Hematopoietic multipotent progenitor cell treated with erythropoietin and hydrocortisone succinate and interleukin-3 and kit ligand, for 8 days (in vitro differentiated cells): ENCODE measurements at places on chromosomes 6 and 20.

DNA sequence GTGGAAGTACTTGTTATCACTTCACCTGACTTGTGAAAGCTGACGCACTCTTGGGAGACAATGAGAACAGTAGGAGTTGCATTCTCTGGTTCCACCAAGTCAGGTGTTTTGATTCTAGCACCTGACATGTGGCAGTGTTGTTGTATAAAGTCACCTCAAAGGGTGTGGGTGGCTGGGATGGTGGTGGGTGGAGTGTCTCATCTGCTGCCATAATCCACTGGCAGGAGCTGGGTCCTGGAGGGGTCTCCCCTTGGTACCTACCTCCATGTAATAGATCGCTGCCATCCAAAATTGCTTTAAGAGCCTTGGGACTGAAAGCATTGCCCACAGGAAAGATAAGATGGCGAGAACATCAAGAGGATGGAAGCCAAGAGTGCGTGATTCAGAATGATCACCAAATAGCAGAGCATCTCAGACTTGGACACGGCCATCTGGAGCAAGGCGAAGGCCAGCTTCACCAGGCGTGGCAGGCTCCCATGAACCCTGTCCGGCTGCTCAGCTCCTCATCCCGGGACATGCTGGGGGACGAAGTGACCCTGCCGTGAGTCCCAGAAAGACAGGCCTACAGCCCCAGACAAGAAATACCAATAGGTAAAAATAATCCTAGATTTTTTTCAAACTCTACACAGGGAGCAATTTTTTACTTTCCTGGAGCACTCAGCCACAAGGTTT, 56.6 kb downstream of the NPEPL1 start:
- DNase-seq = no peak

- no peak for DNase-seq
These were observed 58.5 kb upstream of the BEND3 start for GRCh38 chr6:107173779-107174178.

GRCh38 chr6:5174244-5174643, 86.5 kb downstream of the LYRM4 start:
- no peak for DNase-seq

DNA sequence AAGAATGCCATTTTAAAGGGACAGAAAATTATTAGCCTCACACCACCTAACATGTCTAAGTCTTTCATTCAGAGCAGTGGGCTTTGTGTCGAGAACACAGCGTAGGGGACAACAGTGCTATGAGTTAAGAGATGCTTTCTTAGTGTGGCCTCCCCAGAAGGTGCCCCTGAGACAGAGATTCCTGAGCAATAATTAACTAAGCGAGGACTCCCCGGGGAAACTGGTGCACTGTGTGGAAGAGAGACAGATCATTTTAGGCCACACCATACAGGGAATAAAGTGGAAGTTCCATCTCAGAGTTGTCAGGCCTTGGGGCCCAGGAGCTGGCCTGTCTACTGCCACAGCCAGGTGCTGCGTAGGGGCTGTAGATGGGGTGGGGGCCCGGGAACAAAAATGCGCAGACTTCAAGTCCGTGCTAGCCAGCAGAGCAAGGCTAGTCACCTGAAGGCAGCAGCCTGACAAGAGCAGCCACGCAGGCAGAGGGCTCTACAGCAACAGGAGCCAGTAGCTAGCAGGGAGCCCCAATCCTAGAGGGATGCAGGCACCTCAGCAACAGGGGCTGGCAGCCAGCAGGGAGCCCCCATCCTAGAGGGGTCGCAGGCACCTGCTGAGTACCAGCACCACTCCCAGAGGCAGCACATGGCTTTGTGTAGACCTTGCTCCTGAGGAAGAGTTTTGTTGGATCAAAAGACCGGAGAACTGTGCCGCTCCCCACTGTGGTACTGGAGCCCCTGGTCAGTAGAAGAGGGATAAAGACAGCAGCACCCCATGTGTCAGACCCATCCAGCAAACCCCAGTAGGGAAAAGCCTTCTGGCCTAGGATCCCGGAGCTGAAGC, 63.0 kb upstream of the NXT1 start:
- no peak for DNase-seq

GRCh38 chr20:48904566-48905296, 16.8 kb upstream of the ARFGEF2 start:
- peak; percentile 76 for DNase-seq

DNA sequence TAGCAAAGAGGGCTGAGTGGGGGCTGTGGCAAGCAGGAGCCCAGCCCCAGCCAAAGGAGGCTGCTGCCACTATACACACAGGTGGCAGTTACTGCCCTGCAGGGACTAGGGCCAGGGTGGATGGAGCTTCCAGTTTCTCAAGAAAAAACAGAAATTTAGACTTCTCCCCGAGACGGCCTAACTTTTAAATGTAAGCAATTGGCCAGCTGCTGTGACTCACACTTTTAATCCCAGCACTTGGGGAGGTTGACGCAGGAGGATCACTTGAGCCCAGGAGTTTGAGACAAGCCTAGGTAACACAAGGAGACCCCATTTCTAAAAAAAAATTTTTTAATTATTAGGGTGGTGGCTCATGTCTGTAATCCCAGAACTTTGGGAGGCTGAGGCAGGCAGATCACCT, 98.2 kb upstream of the NFATC2 start:
- DNase-seq = no peak

- DNase-seq = no peak
These were observed 19.7 kb downstream of the NCOA7 start for GRCh38 chr6:125810445-125810844.

GRCh38 chr6:122825163-122825562, 36.1 kb downstream of the SMPDL3A start:
- no peak for DNase-seq

- DNase-seq = no peak
These were observed 170.9 kb downstream of the TTLL2 start for GRCh38 chr6:167495506-167496401.

- DNase-seq = no peak
These were observed 207.2 kb upstream of the KCNQ5 start for GRCh38 chr6:72414657-72415056.

DNA sequence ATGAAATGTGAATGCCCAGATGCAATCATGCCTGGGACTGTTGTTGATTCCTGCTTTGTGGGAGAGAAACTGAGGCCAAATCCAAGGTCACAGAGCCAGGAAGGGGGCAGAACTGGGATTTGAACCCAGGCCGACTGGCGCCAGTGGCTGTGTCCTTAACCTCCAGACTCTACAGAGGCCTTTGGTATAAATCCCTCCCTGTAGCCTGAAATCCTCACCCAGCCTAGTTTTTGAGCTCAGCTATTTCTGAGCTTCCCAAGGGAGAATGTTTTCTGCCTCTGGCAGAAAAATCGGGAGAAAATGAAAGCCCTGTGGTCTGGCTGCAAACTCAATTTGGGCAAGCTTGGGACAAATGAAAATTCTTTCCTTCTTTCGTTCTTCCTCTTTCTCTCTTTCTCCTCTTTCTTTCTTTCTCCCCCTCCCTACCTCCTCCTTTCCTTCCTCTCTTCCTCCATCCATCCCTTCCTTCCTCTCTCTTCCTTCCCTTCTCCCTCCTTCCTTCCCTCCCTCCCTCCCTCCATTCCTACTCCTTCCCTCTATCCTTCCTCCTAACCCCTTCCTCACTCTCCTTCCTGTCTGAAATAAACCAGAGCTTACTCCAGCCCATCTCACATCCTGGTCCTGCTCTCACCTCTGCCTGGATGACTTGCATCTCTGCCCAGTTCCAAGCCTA, 34.9 kb downstream of the SNAI1 start:
- DNase-seq = no peak

- DNase-seq = no peak
These were observed 210.5 kb upstream of the SHLD1 start for GRCh38 chr20:5539691-5540090.

DNA sequence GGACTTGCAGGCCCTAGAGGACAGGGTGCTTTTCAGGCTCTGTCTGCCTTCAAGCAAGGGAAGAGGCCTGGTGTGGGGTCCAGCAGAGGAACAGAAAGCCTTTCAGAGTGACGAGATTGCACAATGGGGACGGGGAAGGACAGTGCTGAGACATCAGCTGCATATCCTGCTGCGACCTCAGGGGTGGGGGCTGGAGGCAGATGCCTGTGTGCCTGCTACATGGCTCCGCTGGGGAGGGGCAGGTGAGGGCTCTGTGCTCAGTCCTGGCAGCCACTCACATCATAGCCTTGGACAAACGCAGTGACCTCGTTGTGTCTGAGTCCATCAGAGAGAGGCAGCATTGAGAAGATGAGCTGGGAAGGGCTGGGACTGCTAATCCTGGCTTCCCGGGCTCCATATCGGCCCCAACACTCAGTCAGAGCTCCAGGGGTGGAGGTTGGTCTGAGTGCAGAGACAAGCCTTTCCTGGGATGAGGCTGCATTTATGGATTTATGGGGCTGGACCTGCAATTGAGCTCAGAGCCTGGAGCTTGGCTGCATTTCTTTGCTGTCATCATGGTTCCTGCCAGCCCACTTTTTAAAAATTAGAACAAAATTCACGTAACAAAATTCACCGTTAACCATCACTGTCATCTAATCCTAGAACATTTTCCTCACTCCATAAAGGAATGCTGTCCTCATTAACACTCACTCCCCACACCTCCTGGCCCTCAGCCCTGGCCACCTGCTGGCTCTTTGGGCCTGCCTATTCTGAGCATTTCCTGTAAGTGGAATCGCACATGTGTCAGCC, 196.9 kb upstream of the SLC24A3 start:
- DNase-seq = no peak

GRCh38 chr6:8705435-8706020, 270.2 kb upstream of the SLC35B3 start:
- no peak for DNase-seq

- DNase-seq = peak; percentile 65
These were observed 19.7 kb upstream of the TLDC2 start for GRCh38 chr20:36856195-36856594.

DNA sequence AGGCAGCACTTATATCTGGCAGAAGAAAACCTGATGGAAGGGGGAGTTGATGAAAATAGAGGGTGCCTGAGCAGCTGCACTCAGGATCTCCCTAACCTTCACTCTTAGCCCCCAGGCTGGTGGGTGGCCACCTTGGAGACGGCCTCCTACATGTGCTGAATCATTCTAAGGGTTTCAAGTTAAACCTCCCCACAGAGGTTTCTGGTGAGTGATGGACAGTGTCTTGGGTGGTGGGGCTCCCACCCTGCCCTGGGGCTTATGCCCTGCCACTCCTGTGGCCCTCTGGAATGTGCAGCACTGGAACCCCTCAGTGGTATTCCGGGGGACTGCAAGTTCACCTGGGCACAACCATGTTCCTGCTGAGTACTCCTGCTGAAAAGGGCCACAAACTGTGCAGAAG, 357.2 kb downstream of the CD83 start:
- DNase-seq = no peak

DNA sequence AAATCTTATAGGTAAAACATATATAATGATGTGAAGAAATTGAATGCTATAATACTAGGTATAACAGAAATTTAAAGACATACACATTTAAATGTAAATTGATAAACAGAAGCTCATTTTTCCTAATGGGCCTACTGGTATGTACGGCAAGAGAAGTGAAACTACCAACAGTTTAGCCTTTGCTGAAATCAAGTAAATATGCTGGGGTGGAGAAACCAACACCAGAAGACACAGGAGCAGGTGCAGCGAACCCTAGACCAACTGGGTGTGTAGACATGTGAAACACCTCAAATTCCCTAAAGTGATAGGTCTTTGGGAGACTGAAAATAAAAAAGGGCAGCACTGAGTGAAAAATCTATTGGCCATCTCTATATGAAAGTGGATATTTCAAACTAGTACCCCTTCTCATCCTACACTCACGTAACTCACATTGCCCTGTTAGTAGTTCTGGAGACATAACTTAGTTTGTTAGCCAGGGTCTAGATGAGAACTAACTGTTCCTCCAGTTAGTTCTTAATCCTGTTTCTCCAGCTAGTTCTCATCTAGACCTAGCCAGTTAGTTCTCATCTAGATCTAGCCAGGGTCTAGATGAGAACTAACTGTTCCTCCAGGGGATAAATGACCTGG, 53.1 kb downstream of the SLC35D3 start:
- no peak for DNase-seq

GRCh38 chr20:36540551-36541211, 638 bp upstream of the MYL9 start:
- no peak for DNase-seq

GRCh38 chr6:9412951-9413559, 977.7 kb upstream of the SLC35B3 start:
- peak; percentile 41 for DNase-seq

- no peak for DNase-seq
These were observed 16.2 kb downstream of the TMEM30A start for GRCh38 chr6:75268121-75268987.

- no peak for DNase-seq
These were observed 538.7 kb upstream of the ID4 start for GRCh38 chr6:19298421-19298820.

DNA sequence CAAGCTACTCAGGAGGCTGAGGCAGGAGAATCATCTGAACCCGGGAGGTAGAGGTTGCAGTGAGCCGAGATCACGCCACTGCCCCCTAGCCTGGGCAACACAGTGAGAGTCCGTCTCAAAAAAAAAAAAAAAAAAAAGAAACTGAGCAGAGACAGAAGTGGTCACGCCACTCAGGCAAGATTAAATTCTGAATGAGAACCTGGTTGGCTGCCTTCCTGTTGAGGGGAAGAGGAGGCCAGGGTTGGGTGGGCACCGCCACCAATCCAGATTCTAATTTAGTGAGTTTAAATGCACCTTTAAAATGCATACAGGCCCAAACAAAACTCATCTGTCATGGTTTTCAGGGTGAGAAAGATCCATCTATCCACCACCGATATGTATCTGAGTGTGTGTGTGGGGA, 23.7 kb upstream of the CCDC167 start:
- no peak for DNase-seq

DNA sequence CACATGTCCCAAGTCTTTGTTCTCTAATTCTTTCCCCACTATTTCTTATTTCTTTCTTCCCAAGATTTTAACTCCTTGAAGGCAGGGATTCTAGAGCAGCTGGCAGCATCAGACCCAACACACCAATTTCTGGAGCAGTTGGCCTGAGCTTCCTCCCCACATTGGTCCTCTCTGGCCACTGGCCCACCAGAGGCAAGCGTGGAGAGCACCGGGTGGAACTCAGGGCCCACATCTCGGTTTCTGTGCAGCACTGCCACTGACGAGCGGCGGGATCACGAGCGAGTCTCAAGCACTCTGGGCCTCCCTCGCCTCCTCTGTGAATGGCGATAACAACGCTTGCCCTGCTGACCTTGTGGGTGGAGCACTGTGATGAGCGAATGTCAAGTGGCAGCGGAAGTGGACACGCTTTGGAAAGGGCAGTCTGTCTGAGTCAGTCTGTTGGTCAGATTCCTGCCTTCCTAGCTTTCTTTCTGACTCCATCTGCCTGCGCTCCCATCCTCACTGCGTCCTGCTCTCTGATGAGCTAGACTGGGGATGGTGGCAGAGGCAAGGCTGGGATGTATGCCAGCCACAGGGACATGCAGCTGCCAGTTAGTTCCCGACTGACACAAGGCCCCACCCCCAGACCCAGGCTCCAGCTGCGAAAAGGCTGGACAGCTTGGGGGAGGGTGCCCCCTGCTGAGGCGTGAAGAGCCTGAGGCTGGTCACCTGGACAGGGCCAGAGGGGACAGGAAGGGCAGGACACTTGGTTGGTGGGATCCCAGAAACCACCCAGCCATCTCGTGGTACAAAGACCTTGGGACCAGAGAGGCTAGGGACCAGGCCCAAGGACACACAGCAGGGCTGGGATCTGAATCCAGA, 4.5 kb upstream of the SPDEF start:
- no peak for DNase-seq
